DMS 273 treated with DMSO at 0.1 percent for 48 hours (cell line): ENCODE measurements at places on chromosomes 2 and 18.

DNA sequence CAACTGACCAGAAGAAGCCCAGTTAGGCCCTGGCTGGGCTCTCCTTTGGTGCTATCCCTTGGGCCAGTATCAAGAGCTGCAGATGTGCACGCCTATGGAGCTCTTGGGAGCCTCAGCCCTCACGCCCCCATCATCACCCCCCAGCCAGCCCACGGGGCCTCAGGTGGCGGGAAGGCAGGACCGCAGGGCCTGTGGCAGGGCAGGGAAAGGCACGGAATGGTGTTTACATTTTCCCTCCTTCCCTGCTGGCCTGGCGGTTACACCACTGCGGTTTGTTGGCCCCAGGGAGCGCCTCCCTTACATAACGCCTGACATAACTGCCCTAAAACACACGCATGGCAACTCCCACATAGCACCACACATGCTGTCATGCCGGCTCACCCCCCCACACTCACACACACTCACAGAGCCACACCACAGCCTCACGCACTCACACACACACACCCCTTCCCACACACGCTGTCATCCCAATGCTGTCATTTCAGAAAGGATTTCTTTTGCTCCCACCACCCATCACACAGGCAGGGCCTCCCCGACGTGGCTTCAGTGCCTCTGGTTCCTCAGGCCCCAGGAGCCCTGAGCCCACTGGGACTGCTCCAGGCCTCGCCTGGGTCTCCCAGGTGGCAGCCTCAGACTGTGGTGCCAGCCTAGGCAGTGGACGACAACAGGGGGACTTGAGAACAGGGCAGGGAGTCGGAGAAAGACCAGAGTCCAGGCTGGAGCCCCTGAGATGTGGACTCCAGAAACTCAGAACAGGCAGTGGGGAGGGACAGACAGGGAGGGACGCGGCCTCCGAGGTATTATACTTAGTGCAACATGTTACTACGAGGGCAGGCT, 15.7 kb downstream of the ZFP36L2 start:
- DNase-seq: no peak

DNA sequence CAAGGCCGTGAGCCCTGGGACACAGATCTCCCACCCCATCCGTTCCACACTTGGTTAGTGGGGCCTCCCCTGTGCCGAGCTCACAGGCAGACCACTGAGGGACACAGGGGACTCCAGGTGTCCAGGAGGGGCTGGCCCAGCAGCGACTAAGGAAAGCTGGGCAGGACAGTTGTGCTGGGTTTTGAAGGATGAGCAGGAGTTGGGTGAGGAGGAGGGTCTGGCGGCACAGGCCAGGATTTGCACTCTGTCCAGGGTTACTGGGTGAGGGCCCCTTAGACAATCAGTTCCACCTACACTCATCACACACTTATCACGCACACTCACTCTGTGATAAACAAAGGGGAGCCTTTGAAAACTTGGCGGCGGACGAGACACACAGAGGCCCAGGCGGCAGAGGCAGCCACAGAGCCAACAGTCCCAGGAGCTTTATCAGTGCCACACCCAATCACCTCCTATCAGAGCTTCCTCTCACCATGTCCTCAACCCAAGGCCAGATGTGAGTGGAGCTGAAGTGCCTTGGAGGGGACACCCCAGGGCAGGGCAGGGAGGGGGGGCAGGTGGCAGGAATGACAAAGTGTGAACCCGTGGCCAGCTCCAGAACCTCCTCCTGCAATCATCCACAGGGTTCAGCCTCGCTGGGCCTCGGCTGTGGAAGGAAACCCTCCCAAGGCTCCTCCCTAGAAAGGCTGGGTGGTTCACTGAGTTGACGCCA, 26.6 kb downstream of the BIN1 start:
- no peak for DNase-seq

DNA sequence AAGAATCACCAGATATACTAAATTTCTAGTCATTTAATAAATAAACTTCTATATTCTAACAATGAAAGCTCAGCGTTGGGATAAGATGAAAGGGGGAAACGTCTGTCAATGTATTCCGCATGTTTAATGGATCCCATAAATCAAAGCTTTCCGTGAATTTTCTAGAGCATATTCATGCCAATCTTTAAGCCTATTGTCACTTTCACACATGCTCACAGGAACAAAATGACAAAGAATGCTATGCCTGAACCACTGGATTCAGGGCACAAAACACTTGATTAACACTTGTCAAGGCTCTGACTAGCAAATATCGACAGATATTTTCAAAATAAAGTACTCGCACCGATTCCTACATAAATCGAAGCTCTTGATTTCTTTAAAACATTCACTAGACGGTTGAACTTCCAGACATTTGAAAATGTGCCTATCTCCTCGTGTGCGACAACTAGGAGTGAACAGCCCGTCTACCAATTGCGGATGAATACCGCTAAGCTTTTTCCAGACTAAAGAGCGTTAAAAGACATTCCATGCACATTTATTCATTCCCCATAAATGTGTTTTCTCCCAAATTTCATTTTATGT, 1.8 kb downstream of the TLK1 start:
- no peak for DNase-seq

DNA sequence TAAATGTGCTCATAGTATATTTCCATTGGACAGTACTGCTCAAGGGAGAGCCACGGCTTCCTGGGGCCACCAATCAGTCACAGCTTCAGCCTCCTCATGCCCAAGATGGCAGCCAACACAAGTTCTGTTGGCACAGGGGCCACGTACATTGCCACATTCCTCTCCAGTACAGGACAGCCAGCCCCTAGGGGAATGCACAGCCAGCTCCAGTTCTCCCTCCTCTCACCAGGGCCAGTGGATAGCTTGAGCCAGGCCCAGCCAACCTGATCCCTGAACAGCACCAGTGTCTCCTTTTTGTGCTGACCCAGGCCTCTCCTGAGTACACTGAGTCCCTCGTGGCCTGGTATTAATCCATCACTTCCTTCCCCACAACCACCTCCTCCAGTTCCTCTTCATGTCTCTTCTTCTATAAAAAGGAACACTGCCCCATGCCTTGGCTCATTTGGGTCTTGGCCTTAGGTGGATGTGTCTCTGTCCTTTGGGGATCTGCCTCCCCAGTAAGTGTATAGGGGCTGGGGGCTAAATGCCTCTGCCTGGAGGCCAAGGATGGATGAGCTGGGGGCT, 168.7 kb downstream of the TNS1 start:
- no peak for DNase-seq

- no peak for DNase-seq
Measured at GRCh38 chr2:98480598-98480997, 35.9 kb downstream of the INPP4A start.

- no peak for DNase-seq
Measured at GRCh38 chr2:142694282-142694681, 183.2 kb upstream of the KYNU start.

GRCh38 chr2:200617156-200618053, 31.6 kb downstream of the AOX1 start:
- DNase-seq: no peak

GRCh38 chr2:163984986-163985385, 249.2 kb upstream of the FIGN start:
- no peak for DNase-seq

- no peak for DNase-seq
Measured at GRCh38 chr2:120716641-120717585, 18.8 kb upstream of the GLI2 start.

GRCh38 chr18:41992066-41992465, 37.0 kb downstream of the PIK3C3 start:
- no peak for DNase-seq

DNA sequence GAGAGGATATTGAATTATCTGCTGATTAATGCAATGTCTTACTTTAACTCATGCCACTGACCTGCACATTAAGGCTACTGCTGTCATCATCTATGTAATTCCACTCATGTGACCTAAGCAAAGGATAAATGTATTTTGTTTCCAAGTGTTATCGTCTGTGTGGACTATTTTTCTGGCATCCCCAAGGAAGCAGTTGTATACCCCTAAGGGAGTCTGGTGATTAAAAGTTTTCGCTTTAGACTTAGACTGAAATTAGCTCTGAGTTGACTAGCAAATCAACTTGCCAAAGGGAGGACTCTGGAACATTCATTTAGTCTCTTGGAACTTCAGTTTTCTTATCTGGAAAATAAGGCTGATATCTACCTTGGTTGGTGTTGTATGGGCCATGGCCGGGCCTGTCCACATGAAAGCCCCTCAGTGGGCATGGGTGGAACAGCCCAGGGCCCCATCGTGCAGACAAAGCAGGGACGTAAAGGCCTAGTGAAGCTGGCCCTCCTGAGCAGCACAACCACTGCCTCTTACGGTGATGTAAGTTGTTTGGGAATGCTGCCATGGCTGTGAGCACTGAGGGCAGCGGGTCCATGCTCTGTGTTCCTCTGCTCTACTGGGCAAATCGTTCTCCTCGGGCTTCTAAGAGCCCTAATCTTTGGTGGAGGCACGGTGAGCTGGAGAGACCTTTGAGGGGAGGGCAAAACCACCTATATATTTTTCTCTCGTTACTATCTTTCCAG, 144.4 kb upstream of the RNF152 start:
- DNase-seq: no peak

DNA sequence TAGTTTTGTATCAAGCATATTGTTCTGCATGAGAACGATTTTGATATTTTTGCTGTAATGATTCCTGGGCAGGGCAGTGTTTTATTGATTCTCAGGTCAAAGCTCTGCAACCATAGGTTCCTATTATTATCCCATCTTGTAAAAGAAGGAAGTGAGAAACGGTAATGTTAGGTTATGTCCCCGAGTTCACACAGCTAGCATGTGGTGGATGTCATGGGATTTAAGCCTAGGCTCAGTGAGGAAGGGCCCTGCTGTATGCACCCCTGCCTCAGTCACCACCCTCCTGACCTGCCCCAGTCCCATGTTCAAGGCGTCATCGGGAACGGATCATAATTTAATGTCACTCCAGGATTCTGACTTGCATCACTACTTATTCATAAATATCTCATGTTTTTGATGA, 10.7 kb downstream of the ACP1 start:
- DNase-seq: no peak

DNA sequence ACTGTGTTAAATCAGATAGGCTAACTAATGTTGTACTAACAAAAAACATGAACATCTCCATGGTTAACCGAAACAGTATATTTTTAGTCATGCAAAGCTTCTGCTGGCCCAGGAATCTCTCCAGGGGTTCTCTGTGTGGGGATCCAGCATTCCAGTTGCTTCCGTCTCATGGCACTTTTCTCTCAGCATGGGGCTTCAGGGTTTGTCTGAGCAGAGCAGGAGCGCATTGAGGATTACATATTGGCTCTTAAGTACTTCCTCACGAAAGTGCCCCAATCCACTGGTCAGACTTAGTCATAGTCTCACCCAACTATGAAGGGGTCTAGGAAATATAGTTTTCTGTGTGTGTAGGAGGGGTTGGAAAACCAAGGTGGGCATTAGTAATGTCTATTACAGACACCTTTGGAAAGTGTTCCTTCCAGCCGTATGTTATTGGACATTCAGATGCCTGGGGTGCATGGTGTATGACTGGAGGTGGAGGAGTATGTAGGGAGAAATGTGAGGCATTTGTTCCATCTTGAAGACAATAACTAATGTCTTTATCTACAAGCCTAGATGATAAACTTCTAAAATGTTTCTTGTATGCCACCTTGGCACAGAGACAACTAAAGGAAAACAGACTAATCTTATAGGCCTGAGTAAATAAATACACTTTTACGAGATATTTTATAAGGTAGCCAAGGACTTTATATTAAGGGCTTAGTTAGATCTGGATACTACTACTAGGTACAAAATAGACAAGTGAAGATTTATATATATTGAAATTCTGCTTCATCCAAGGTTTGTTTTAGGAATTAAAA, 123.8 kb upstream of the ZEB2 start:
- no peak for DNase-seq

- peak; percentile 20 for DNase-seq
Measured at GRCh38 chr2:212863185-212863588, 288.2 kb downstream of the IKZF2 start.

GRCh38 chr2:20649576-20649975, 1.3 kb downstream of the HS1BP3 start:
- DNase-seq: no peak

DNA sequence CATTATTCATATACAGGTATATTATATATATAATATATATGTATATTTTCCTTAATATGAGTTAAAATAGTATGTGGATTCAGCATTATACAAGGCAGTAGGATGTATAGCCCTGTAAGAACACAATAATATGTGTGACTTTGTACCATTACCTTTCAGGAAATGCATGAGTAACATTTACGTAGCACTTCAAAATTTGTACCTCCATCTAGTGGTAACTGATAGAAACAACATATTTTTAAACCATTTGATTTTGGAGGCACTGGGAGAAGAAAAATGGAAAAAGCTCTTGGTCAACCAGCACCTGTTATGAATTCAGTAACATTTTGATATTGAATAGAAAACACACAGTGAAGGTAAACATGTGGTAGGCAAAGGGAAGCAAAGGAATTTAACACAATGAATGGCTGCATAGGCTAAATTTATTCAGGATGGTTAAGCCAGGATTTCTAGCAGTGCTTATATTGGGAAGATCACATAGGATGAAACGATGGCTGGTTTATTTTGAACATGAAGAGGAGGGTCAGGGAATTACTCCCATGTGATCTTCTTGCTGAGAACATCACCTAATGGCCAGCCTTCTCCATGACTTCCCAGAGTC, 565.5 kb downstream of the CCDC85A start:
- DNase-seq: peak; percentile 26

DNA sequence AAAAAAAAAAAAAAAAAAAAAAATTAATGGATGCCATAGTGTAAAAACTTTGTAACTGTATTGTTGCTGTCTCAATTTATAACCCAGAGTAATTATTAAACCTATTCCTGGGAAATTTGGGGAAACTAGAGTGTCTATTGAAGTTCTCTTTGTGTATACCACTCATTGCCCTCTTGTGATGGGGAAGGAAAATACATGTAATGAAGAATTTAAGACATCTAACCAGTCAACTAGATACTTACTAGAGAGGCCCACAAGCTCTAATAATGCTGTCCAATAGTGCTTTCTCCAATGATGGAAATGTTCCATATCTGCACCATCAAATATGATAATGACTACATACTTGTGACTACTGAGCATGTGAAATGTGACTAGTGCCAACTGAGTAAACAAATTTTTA, 168.5 kb upstream of the SLC39A10 start:
- DNase-seq: no peak

DNA sequence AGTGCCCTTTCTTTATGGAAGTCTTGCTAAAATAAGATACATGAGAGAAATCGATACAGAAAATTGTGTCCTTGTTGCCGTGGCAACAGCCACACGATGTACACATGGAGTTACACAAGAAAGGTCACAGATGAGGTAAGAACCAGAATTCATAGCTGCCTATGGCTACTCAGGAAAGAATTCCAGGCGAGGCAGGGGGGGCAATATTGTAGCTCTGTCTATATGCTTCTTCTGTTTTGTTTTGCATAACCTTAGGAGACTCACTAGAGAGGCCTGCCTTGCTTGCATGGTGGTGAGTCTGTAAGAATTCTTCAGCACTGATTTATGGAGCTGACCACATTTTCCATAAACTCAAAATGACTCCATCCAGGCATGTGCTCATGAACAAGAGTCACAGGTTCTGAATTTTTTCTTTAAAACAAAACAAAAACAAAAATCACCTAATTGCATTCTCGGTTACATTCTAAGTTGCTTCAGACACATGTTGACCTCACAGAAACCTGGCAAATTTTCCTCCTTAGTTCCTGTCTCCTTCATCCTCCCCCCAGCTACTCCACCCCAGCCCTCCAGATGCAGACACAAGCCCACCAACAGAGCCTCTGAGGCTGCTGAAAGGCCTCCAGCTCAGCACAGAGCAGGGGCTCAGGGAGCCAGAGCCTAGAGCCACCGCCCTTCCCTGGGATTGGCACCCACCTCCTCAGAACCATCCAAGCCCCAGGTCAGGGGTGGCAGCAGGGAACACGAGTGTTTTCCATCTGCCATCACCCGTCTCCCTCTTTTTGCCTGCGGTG, 183.5 kb downstream of the ANTXR1 start:
- no peak for DNase-seq
